Hematopoietic multipotent progenitor cell treated with erythropoietin and hydrocortisone succinate and interleukin-3 and kit ligand, for 8 days (in vitro differentiated cells): ENCODE measurements at places on chromosomes 3 and 15.

DNA sequence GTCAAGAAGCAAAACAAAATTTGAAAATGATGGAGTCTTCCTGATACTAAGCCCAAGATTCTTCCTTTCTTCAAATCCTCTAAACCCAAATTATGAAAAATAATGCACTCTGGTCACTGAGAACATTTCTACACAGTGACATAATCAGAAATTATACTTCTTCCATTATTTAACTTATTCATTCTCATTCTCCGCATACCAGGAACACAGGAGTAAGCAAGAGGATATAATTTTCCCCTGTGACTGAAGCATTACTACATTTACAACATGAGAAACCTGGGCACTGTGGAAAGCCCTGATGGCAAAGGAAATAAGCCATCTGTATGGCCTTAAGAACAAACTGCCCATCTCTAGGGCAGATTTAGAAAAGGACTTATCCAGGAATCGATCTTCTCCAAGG is 47.0 kb downstream of the EXD1 start:
- no peak for DNase-seq

DNA sequence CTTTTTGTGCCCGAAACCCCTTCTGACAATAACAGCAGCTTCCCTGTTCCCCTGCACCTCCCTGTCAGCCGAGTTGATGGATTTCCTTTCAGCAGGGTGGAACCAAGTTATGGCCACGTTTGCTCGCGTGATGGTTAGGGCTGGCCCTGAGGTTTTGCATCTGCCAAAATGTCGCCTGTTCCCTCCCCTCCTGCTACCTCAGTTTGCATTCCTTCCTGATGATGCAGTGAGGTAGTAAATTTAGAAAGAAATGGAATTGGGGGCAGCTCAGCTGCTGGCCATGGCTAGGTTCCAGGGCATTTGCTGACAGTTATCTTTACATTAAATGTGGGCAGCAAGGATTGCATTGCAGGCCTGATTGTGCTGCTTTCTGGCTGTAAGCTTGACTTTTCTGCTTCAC is 13.2 kb downstream of the LIMD1 start:
- DNase-seq = no peak

DNA sequence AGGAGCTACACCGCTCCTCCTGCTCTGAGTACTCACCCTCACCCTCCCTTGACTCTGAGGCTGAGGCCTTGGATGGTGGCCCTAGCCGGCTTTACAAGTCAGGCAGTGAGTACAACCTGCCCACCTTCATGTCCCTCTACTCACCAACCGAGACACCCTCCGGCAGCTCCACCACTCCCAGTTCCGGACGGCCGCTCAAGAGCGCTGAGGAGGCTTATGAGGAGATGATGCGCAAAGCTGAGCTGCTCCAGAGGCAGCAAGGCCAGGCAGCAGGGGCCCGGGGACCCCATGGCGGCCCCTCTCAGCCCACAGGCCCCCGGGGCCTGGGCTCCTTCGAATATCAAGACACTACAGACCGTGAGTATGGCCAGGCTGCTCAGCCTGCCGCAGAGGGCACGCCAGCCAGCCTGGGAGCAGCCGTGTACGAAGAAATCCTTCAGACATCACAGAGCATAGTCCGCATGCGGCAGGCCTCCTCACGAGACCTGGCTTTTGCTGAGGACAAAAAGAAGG is 21.2 kb upstream of the APEH start:
- no peak for DNase-seq

DNA sequence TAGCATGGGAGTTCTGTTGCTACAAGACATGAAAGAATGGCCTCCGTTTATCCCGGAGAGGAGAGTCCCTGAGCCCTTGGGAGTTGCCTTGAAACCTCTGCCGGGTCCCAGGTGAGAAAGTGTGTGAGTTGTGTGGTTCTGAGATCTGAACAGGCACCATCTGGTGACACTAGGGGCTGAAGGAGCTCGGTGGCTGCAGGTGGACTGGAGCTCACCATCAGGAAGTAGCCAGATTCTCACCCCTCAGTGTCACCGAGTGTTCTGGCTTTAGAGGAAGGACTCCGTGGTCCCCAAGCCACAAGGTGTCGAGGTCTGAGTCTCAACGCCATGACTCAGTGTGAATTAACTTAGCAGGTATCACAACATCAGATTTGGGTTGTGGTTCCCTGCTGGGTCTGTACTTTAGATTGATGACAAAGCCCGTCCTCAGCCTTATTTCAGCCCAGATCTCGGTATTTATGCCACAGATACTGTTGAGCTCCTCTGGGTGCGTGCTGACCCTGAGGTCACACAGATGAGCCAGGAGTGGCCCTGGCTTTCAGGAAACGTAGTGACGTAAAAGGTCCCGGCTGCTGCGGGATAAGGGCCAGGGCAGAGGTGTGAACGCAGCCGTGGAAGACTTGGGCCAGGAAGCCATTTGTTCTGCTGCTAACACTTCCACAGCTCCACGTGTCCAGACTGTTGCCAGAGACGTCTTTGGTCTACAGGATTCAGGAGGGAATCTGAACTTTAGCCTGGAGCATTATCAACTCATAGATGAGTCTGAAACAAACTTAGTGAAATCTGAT is 54.4 kb downstream of the PGPEP1L start:
- DNase-seq = no peak

GRCh38 chr15:64901914-64902313 is 9.8 kb upstream of the ANKDD1A start:
- no peak for DNase-seq

DNA sequence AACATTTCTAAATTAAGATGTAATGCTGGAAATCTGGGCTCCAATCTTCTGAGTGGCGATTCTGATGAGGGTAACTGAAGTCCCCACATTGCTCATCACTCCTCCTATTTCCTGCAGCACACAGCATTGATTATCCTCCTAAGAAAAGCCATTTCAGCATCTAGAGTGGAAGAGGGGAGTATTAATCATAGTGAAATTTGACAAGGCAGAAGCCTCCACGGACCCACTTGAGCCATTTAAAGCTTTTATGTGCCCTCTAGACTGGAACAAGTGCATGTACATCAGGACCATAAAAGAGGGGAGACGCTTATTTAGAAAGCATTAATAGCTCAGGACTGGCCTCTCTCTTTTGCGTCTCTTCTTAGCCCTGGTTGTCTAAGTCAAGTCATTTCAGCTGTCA is 25.8 kb downstream of the AQP9 start:
- DNase-seq = no peak
